ENCODE measurements at places on chromosomes 11 and 22.

- no peak for DNase-seq
These were observed 16.9 kb downstream of the LMO2 start for GRCh38 chr11:33874910-33875490.

- no peak for DNase-seq
These were observed 314.3 kb downstream of the TTC28 start for GRCh38 chr22:28365371-28365770.

DNA sequence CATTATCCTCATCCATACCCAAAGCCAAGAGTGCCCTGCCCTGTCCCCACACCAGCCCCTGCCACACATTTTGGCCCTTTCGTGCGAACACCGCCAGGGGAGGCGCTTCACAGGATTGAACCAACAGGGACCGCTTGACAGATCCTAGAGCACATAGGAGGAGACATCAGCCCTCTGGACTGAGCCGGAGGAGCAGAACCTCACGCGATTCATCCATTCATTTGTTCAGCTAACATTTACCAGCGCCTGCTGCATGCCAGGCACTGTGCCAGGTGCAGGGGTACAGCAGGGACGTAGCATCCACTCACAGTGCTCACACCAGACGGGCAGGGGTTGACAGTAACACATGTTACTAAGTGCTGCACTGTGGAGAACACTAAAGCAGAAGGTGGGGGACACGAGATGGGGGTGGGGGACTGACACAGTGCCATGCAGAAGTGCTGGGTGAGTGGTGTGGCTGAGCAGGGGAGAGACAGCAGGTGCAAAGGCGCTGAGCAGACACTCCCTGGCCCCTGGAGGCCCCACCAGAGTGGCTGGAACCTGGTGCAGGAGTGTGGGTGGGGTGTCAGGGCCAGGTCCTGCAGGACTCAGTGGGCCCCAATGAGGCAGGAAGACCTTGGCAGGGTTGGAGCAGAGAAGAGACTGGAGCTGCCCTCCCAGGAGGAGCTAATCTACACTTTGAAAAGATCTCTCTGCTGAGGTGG is 3.4 kb downstream of the GNAZ start:
- DNase-seq = no peak

DNA sequence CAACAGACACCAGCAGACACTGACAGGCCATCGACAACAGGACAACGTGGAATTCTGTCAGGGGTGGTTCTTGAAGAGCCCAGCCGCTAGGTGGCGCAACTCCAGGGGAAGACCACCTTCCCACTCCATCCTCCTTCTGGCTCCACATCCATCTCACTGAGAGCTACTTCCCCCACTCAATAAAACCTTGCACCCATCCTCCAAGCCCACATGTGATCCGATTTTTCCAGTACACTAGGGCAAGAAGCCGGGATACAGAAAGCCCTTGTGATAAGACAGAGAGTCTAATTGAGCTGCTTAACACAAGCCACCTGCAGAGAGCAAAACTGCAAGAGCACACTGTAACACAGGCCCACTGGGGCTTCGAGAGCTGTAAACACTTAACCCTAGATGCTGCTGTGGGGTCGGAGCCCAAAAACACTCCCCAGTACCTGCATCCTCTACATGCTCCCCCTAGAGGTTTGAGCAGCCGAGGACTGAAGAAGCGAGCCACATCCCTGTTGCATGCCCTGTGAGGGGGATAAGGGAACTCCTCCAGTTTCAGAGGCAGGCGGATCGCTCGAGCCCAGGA is 11.5 kb upstream of the RAB39A start:
- DNase-seq = no peak

DNA sequence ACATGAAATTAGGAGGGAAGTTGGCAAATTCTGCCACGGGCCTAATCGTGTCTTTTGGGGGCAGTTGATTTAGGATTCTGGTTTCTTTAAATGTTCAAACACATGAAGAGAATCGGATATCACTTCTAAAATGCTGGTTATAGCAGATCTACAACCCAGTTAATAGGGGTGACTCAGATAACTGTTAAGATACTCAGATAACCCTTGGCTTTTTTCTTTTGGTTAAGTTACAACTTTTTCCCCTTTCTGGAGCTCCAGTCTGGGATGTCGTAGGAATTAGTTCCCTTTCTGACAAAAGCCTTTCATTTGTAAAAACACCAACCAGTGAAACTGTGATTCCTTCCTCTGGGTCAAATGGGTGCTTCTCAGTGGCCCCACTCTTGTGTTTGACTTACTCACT is 976 bp downstream of the DEPDC7 start:
- no peak for DNase-seq

DNA sequence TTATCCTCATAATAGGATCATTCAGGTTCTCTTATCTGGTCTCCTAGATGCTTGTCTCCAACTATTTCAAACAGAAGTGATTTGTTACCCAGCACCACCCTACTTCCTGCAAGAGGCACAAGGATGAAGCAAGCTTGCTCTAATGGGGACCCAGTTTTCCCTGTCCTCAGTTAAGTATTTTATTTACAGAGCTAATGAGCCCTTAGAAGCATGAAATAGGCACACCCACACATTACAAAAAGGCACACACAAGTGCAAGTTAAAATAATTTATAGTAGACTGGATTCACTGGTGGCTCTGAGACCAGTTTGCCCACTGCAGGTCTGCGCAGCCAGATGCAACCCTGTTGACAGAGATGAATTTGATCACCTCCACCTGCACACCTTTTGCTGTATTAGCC is 167.5 kb downstream of the KIRREL3 start:
- DNase-seq = no peak

DNA sequence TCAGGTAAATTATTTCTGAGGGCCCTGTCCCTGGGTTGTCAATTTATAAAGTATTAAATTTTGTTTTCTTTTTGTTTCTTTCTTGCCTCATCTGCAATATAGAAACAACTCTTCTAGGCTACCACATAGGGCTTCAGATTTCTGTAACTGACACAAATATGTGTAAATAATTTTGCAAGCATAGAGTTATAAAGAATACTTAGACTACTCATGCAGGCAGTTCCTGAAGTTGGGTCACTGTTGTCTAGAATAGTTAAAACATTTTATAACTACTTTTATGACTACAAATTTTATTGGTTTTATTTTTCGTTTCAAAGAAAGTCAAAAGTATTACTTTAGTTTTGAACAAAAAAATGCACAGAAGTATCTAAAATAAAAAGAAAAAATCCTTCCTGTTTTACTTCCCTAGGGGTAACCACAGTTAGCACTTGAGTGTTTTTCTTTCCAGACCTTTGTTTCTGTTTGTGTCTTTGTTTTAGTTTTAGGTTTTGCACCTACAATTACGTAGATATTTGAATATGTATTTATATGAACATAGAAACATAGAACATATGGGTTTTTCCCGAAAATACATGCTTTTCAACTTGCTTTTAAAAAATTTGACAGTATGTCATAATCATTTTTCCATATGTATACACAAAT is 12.4 kb upstream of the TMEM123 start:
- DNase-seq = no peak

DNA sequence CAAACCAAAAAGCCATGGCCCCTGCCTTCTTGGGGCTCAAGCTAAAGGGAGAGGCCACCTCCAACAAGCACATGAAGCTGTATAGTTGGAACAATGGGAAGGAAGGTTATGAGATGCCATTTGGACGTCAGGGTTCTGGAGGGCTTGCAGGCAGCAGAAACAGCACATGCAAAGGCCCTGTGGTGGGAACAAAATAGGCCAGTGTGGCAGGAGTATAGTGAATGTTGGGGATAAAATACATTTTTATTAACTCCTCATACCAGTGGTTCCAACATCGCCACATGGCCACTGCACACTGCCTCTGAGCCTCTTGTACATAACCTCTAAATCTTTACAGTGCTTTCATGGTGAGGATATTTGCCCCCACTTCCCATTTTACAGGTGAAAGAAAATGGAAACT is 32.2 kb upstream of the MN1 start:
- DNase-seq = no peak

DNA sequence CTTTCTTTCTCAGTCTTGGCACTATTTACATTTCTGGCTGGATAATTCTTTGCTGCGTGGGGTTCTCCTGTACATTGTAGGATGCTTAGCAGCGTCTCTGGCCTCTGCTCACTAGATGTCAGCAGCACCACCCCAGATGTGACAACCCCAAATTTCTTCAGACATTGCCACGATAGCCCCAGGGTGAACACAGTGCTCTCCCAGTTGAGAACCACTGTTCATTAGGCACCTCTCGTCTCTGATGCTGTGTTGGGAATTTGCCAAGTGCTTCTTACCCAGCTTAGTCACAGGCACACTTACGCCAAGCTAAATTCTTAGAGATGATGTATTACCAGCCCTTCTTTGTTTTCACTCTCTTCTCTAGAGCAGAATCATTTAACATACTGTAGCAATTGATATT is 9.4 kb downstream of the TRIM6 start:
- no peak for DNase-seq

- DNase-seq = no peak
These were observed 48.5 kb downstream of the PPP6R3 start for GRCh38 chr11:68509066-68509465.

DNA sequence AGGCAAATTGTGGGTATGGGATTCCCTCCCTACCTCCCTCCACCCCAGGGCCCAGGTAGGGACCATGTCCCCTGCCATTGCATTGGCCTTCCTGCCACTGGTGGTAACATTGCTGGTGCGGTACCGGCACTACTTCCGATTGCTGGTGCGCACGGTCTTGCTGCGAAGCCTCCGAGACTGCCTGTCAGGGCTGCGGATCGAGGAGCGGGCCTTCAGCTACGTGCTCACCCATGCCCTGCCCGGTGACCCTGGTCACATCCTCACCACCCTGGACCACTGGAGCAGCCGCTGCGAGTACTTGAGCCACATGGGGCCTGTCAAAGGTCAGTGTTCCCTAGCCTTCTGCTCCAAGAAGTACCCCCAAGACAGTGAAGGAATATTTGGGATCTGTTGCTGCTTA is at the start of gene TOMT:
Gene TOMT (plus strand): TSS at position 37 of the 400 bp plus-strand sequence. CDS start 28 bp downstream, at position 65.
- DNase-seq = no peak

- no peak for DNase-seq
These were observed 1086.1 kb downstream of the BRD1 start for GRCh38 chr22:48741540-48741939.

GRCh38 chr22:49726022-49726681 is 101.5 kb downstream of the BRD1 start:
- DNase-seq = no peak

DNA sequence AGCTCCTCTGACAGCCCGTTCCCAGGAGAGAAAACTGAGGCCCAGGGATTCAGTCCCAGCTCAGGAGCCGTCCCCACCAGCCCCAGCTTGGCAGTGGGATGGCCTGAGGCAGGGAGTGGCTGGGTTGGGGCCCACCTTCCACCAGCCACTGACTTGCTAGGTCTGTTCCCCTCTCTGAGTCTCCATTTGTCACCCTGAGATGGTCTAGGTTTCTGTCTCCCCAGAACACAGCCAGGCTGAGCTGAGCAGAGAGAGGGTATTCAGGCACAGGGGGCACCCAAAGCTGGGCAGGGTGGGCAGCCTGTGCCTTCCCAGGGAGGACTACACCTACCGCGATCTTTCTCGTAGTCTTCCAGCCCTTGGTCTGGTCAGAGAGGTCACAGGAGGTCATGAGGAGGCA is 95.7 kb downstream of the PDE2A start:
- DNase-seq = no peak

GRCh38 chr22:27422442-27422841 is 379.1 kb downstream of the MN1 start:
- no peak for DNase-seq

- no peak for DNase-seq
These were observed 130.8 kb downstream of the HIPK3 start for GRCh38 chr11:33387996-33388395.

GRCh38 chr11:119482521-119483011 is 59.6 kb upstream of the THY1 start:
- DNase-seq = no peak

DNA sequence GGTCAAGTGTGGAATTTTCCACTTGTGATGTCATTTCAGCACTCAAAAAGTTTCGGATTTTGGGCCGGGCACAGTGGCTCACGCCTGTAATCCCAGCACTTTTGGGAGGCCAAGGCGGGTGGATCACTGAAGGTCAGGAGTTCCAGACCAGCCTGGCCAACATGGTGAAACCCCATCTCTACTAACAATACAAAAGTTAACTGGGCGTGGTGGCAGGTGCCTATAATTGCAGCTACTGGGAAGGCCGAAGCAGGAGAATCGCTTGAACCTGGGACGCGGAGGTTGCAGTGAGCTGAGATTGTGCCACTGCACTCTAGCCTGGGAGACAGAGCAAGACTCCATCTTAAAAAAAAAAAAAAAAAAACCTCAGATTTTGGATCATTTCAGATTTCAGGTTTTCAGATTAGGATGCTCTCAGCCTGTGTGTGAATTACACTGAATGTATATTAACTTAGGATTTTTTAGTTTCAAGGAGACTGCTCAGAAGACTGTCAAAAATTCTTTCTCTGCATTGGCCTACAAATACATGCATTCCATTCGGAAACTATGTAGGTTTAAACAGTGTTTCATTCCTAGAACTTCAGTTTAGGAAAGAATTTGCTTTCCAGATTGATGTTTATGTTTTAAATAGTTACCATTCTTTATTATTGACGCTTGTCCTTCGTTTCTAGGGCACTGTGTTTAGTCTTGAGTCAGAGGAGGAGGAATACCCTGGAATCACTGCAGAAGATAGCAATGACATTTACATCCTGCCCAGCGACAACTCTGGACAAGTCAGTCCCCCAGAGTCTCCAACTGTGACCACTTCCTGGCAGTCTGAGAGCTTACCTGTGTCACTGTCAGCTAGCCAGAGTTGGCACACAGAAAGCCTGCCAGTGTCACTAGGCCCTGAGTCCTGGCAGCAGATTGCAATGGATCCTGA is 48.0 kb downstream of the BID start:
- no peak for DNase-seq

- DNase-seq = no peak
These were observed 9.2 kb upstream of the GAS2 start for GRCh38 chr11:22657101-22657694.

GRCh38 chr22:46378426-46379065 is 43.0 kb downstream of the TRMU start:
- no peak for DNase-seq

DNA sequence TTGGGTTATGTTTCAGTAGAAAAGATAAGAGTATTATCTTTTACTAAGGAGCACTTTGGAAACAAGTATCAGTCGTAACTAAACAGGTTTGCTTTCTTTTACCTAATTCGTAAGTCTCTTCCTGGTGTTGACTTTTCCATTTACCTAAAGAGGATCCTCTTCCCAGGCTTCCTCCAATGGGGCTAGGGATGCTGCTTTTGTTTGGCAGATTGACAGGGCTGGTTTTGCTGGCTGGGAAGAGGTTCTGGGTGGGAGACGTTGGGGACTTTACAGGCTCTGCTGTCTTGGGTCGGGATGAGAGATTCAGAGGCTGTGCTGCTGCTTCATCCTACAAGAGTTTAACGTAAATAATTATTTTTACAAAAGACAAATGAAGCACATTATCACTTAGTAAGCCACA is 306.7 kb downstream of the SOX6 start:
- no peak for DNase-seq

- no peak for DNase-seq
These were observed 663 bp downstream of the MYH9 start for GRCh38 chr22:36386900-36387708.

- DNase-seq = no peak
These were observed 677.3 kb upstream of the KIRREL3 start for GRCh38 chr11:127677660-127678425.

- DNase-seq = no peak
These were observed 65.4 kb upstream of the TSPAN18 start for GRCh38 chr11:44661311-44661717.

- DNase-seq = no peak
These were observed 318.6 kb upstream of the PLET1 start for GRCh38 chr11:112579282-112579681.

GRCh38 chr11:23956586-23956985 is 540.3 kb upstream of the LUZP2 start:
- no peak for DNase-seq

- no peak for DNase-seq
These were observed 249.3 kb downstream of the CASP12 start for GRCh38 chr11:104649002-104649401.

Measured in stimulated activated CD4-positive, alpha-beta T cell treated with anti-CD3 and anti-CD28 coated beads, Interleukin-1b, Interleukin-23, amount 100 ng/mL, for 1 hour (primary cell).